ENCODE measurements at places on chromosomes 7 and 10. TPM values are rescaled to one million over a fixed set of nuclear protein-coding genes. Genes with fewer than 3 reads are reported as not detected.

The PRKAR2B gene
- total RNA-seq: 12.6 TPM

The CHRM2 gene
- total RNA-seq: 7.9 TPM

The CYP3A7 gene
- total RNA-seq: 37.8 TPM

The GTF2I gene
- 82.7 TPM for total RNA-seq

The MACC1 gene
- 0.26 TPM for total RNA-seq

The PLEKHS1 gene
- not detected for total RNA-seq

The CRYGN gene
- total RNA-seq: 0.50 TPM

The PRSS2 gene
- total RNA-seq: not detected

The NME8 gene
- total RNA-seq: not detected

The SMKR1 gene
- total RNA-seq: 0.51 TPM

The IDI2 gene
- not detected for total RNA-seq

The CDH23 gene
- 0.17 TPM for total RNA-seq

The HOXA9 gene
- under 0.01 TPM for total RNA-seq

The SFTPD gene
- not detected for total RNA-seq

The CFAP43 gene
- under 0.01 TPM for total RNA-seq

The EGFR gene
- total RNA-seq: 36.0 TPM

The RAMP3 gene
- total RNA-seq: under 0.01 TPM

The PNLIPRP1 gene
- not detected for total RNA-seq

The SPDYE5 gene
- total RNA-seq: not detected

The FGFR2 gene
- total RNA-seq: 0.17 TPM

The CEP55 gene
- total RNA-seq: 19.0 TPM

The OR13A1 gene
- not detected for total RNA-seq

The CCDC146 gene
- total RNA-seq: 2.8 TPM

The GIMAP4 gene
- total RNA-seq: not detected

The STARD3NL gene
- total RNA-seq: 91.9 TPM

The DNAH11 gene
- total RNA-seq: 0.33 TPM

The SLC35G1 gene
- total RNA-seq: 2.1 TPM

The BBS9 gene
- 27.2 TPM for total RNA-seq

The TAC1 gene
- total RNA-seq: under 0.01 TPM

The XRCC2 gene
- total RNA-seq: under 0.01 TPM

The CTAGE4 gene
- total RNA-seq: 0.17 TPM

The ANKRD30A gene
- not detected for total RNA-seq

The SFTPA1 gene
- total RNA-seq: not detected

The LRGUK gene
- under 0.01 TPM for total RNA-seq

The NEUROD6 gene
- not detected for total RNA-seq

Measured in fibroblast of lung (primary cell).